ENCODE measurements at places on chromosomes 5 and 9. TPM values are rescaled to one million over a fixed set of nuclear protein-coding genes. Genes with fewer than 3 reads are reported as not detected.

BRD8 gene
- 62.2 TPM for polyA plus RNA-seq

GRM6 gene
- polyA plus RNA-seq, result not detected

TCOF1 gene
- 8.5 TPM for polyA plus RNA-seq

ADAMTS2 gene
- 70.2 TPM for polyA plus RNA-seq

- no peak for DNase-seq
These were observed 95.1 kb upstream of the HMHB1 start for GRCh38 chr5:143716881-143717280.

- peak; percentile 84 for DNase-seq
These were observed 43.1 kb downstream of the TRIO start for GRCh38 chr5:14186059-14186830.

GRCh38 chr5:163478126-163478981, 17.9 kb downstream of the HMMR start:
- DNase-seq, result peak; percentile 44

DNA sequence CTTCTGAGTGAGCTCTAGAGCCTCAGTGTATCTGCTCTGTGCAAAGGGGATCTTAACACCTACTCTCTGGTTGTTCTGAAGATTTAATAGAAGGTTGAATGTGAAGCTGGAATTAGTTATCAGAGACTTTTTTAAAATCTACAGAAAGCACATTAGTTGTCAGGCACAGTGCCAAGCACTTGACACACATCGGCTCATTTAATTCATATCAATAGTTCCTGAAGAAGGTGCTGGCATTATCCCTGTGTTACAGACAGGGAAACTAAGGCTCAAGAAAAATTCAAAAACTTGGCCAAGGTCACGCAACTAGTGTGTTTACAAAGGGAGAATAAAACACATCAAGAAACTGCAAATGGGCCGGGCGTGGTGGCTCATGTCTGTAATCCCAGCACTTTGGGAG, 80.2 kb downstream of the FGF18 start:
- DNase-seq, result no peak

- DNase-seq, result peak; percentile 32
These were observed 21.1 kb downstream of the VCP start for GRCh38 chr9:35051069-35051967.

DNA sequence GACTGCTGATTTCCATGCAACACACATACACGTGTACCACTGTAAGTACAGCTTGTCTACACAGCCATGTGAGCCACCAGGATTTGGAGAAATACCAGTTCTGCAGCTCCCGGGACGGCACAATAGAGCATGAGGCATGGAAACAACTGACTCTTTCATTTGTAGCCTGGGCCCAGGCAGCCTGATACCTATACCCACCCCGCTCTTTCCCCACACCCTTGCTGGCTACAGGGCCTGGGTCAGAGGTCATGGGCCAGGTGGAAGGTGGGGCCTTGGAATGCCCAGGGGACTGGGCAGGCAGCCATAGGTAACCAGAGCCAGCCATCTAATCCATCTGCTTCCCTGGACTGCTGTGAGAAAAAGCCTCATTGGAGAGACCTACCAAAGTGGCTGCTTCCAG, 39.0 kb upstream of the ZSWIM6 start:
- no peak for DNase-seq

DNA sequence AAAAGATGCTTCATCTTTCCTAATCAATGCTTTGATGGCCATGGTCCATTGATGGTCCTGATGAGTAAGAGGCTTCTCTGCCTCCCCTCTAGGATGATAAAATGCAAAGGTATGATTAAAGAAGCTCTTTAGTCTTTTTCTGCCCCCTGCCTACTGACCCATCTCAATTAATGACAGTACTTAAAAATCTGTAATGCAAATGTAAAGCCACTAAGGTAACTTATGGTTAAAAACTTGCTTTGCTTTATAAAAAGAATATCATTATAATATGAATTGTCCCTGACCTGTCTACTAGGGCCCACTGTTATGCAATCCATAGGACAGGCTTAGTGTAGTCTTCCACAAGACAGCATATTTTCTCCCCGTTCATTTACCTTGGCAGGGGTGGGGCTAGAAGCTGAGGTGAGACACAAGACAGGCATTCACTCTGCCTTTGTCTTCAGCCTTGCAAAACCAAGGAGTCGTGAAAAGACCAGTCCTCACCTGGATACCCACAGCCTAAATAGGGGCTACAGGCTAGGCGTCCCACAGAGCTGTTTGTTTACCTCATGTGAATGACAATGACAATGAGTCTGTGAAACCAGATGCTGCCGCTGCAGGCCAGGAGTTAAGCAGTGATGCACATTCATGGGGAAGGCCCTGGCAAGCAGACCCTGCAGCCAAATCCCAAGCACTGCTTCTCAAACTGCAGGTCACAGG, 60.4 kb downstream of the BNC2 start:
- DNase-seq, result no peak

GRCh38 chr9:127084076-127085039, 38.1 kb downstream of the ANGPTL2 start:
- DNase-seq, result no peak

- no peak for DNase-seq
These were observed 183.5 kb upstream of the MAP1B start for GRCh38 chr5:71923755-71924154.

DNA sequence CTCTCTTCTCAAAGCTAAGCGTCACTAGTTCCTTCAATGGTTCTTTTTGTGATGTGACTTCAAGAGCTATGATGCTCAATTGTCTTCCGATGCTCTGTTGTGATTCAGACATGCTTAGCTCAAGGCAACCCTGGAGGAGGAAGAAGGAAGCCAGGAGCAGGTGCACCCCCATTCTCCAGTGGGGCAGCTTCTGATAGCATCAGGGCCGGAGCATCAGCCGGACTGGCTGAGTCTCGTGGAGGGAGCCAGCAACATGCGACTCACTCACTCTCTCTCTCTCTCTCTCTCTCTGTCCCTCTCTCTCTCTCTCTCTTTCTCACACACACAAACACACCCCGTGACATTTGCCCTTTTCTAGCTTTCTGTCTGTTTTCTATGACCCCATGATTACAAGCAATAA, 140.2 kb downstream of the HSD17B3 start:
- no peak for DNase-seq

DNA sequence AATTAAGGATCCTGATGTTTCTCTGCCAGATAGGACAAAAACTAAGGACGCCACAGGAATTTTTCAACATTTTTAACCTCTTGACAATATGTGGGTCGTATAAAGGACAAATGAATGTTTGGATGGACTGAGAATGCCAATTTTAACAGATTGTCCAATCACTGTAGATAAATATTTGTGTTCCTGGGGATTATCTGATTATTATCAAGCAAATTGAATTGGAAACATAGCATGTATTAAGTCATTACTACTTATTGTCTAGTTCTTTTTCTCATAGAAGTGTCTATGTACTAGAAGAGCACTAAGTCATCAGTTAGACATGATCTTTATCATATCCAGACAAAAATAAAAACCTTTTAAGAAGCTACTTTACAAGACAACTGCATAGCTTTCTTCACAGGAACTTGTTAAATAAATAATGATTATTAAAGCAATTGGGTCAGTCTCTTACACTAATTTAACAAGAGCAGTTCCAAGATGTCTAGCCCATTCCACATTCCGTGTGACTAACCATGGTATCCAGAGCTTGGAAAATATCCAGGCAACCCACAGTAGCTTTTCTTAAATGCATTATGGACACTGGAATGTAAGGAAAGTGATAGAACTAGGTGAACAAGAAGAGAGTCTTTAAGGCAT, 127.5 kb upstream of the CDKN2B start:
- peak; percentile 99 for DNase-seq

Measured in fibroblast of lung (primary cell).